Gastroesophageal sphincter (tissue), 4 donors: ENCODE measurements at places on chromosomes 3 and 15.

GRCh38 chr3:149235599-149236424, 14.2 kb upstream of the CP start:
- H3K27ac ChIP-seq, result no peak overlapping the region
- ATAC-seq, result no peak
- H3K4me3 ChIP-seq, result no peak overlapping the region
- H3K36me3 ChIP-seq, result no peaks in the 10 kb centered on the region

GRCh38 chr3:66372681-66373350, 128.0 kb downstream of the LRIG1 start:
- no peak overlapping the region for H3K4me3 ChIP-seq
- H3K27ac ChIP-seq, result no peak overlapping the region
- no peaks in the 10 kb centered on the region for H3K27me3 ChIP-seq
- no peak for ATAC-seq
- no peaks in the 10 kb centered on the region for H3K36me3 ChIP-seq

DNA sequence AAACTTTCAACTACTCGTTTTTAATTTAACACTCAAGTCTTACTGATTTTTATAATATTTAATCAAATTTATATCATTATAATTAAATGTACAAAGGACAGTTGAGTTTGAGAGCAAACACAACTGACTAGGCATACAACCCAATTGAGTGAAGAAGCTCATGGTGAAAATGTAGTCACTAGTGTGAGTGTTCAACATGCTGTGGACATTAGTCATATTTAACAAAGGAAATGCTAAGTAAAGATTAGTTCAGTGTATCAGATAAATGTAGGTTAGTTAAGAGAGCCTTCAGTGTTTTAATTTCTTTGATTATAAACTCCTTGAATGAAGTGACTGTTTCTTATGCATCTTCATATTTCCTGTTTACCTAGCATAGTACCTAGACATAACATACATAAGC, 444.2 kb upstream of the GOLIM4 start:
- H3K27me3 ChIP-seq, result no peaks in the 10 kb centered on the region
- no peaks in the 10 kb centered on the region for H3K4me1 ChIP-seq
- H3K36me3 ChIP-seq, result no peaks in the 10 kb centered on the region
- ATAC-seq, result no peak
- no peak overlapping the region for H3K27ac ChIP-seq

DNA sequence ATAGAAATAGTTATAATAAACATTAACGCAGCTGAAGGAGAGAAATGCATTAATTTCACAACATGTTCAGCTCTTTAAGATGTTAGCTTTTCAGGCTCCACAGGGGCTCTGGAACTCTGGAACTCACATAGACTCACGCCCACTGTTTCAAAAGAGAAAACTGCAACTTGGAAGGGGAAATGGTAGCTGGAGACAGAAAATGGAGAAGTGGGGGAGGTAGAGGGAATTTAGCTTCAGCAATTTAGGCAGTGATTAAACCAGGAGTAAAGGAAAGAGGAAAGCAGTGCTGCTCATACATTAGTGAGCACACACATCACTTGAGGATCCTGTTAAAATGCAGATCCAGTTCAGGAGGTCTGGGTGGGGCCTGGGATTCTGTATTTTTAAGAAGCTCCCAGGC, 274.8 kb upstream of the TRIM42 start:
- no peak for ATAC-seq
- H3K27ac ChIP-seq, result no peak overlapping the region
- H3K27me3 ChIP-seq, result no peaks in the 10 kb centered on the region
- no peaks in the 10 kb centered on the region for H3K4me1 ChIP-seq

- H3K36me3 ChIP-seq, result no peaks in the 10 kb centered on the region
- H3K4me3 ChIP-seq, result peak overlapping the region; percentile 89
- no peak for ATAC-seq
- peak overlapping the region; percentile 91 for H3K27ac ChIP-seq
- no peaks in the 10 kb centered on the region for H3K27me3 ChIP-seq
These were observed 740 bp upstream of the NSMCE3 start for GRCh38 chr15:29270169-29270955.

- ATAC-seq, result no peak
- H3K4me3 ChIP-seq, result no peak overlapping the region
- no peak overlapping the region for H3K27ac ChIP-seq
- H3K36me3 ChIP-seq, result no peaks in the 10 kb centered on the region
- no peaks in the 10 kb centered on the region for H3K4me1 ChIP-seq
These were observed 26.1 kb downstream of the GRK7 start for GRCh38 chr3:141789281-141789680.

DNA sequence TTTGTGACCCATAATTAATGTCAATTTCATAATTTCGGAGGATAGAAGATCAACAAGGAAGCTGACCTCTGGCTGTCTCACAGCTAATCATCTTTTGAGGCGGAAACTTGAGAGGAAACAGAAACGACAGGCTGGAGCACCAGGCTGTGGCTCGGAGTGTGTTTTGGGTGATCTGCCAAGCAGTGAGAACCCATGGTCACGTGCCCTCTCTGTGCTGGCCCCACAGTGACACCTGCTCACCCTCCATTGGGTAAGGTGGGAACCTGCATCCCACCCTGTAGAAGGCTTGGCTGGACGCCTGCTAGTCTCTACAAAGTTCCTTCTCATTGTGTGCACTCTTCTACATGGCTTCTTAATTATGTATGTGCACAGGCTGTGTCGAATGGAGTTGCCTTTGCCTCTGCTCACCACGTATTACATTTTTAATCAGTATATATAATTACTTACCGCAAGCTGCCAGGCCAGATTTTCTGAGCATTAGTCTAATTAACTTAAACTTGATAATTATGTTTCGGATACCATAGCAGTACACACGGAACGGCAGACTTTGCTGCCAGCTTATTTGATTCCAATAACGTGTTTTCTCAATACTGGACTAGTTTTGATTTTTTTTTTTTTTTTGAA, 719.4 kb upstream of the CFAP20DC start:
- H3K27me3 ChIP-seq, result no peaks in the 10 kb centered on the region
- H3K4me3 ChIP-seq, result no peak overlapping the region
- H3K4me1 ChIP-seq, result no peaks in the 10 kb centered on the region
- ATAC-seq, result no peak

DNA sequence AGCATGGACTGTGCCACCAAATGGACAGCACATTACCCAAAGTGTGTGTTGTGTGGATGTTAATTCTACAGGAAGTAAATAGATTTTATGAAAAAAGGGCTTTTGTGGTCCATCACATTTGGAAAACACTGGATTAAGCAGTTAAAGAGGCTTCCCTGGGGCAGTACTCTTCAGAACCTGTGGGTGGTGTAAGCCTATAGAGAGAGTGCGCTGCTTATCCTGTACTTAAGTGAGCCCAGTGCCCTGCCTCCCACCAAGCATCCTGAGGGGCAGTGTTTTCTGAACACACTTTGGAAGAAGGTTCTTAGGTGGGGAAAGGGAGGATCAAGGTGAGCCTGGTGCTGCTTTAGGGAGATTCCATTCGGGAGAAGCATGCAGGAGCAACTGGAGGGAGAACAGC, 10.9 kb downstream of the TTLL3 start:
- no peak overlapping the region for H3K27ac ChIP-seq
- no peaks in the 10 kb centered on the region for H3K27me3 ChIP-seq
- H3K36me3 ChIP-seq, result peaks cover 25% of the 10 kb centered on the region
- H3K4me1 ChIP-seq, result no peaks in the 10 kb centered on the region

DNA sequence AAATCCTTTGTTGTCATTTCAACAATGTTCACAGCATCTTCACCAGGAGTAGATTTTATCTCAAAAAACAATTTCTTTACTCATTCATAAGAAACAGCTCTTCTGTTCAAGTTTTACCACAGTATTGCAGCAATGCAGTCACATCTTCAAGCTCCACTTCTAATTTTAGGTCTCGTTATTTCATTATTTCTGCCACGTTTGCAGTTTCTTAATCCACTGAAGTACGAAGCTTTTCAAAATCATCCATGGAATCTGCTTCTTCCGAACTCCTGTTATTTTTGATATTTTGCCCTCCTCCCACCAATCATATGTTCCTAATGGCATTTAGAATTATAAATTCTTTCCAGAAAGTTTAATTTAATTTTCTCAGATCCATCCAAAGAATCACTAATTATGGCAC, 12.6 kb upstream of the OR5K1 start:
- H3K4me3 ChIP-seq, result no peak overlapping the region
- no peaks in the 10 kb centered on the region for H3K27me3 ChIP-seq
- no peaks in the 10 kb centered on the region for H3K4me1 ChIP-seq
- no peaks in the 10 kb centered on the region for H3K36me3 ChIP-seq
- no peak for ATAC-seq
- H3K27ac ChIP-seq, result no peak overlapping the region

DNA sequence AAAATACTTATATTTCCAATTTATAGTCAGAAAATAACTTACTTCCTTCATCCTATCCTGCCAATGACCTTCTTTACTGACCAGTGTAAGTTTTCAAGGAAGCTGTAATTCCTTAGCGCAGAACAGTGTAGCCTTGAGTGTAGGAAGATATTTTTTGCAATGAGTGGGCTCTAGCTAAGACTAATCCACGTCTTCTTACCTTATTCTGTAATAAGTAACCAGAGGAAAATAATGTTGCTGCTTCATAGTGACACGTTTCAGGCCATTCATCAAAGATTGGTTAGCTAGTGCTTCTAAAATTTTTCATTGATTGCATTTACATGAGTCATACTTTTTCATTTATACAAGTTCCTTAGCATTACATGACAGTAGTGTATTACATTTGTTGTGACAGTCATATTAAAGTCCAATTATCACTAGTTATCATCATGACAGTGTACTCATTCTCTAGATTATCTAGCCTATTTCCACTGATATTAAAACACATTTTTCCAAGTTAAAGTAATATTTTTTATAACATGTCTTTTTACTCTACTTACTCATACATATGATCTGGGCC, 403.8 kb upstream of the EPHA3 start:
- no peak for ATAC-seq
- no peaks in the 10 kb centered on the region for H3K36me3 ChIP-seq
- H3K4me1 ChIP-seq, result no peaks in the 10 kb centered on the region
- H3K27ac ChIP-seq, result no peak overlapping the region

DNA sequence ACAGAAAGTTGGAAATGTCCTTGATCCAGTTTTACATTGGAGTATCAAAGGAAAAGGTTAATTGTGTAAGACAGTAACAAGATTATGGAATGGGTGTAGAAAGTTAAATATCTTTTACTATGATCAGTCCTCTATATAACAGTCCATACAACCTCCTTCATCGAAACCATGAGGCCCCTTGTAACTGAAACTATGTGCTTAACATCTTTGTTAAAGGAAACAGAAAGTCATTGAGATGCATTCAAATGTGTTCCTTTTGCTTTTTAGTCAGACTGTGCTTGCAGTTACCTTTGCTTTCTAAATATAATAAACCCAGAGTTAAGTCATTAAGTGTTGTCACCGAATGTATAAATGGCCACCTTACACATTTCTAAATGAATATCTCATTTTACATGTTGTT, 1298.5 kb downstream of the ROBO2 start:
- ATAC-seq, result no peak
- H3K27ac ChIP-seq, result no peak overlapping the region
- no peak overlapping the region for H3K4me3 ChIP-seq
- no peaks in the 10 kb centered on the region for H3K27me3 ChIP-seq
- no peaks in the 10 kb centered on the region for H3K36me3 ChIP-seq

DNA sequence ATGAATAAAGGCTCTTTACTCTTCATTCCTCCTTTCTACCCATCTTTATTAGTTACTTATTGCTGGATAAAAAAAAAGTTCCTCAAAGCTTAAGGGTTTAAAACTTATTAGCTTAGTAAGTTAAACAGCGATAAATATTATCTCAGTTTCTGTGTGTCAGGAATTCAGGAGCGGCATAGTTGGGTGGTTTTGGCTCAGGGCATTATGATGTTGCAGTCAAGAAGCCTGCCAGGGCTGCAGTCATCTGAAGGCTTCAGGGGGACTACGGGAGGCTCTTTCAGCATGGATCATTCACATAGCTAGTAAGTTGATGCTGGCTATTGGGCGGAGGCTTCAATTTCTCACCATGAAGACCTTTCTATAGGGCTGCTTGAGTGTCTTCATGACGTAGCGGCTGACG, 1.9 kb upstream of the DLG1 start:
- ATAC-seq, result no peak
- H3K4me3 ChIP-seq, result no peak overlapping the region
- no peak overlapping the region for H3K27ac ChIP-seq
- no peaks in the 10 kb centered on the region for H3K27me3 ChIP-seq
- H3K36me3 ChIP-seq, result no peaks in the 10 kb centered on the region

GRCh38 chr3:149245738-149246451, 24.3 kb upstream of the CP start:
- ATAC-seq, result peak; percentile 73
- peaks cover 4% of the 10 kb centered on the region for H3K4me1 ChIP-seq
- no peaks in the 10 kb centered on the region for H3K27me3 ChIP-seq
- no peak overlapping the region for H3K4me3 ChIP-seq

DNA sequence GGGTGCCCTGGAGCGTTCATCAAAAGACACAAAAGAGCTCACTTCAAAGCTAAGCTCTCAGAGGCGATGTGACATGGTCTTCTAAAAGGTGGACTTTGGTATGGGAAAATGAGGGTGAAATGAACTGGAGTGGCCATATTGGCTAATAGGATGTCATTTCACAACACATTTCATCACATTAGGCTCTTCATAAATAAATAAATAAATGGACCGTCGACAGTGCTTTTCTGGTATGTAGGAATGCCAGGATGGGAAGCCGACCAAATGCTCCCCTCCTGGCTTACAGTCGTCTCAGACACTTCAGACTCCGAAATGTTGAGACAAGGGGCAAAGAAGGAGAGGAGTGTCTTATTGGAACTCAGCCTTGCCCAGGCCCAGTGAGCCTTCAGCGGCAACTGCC, 383.0 kb downstream of the NTRK3 start:
- no peak for ATAC-seq
- H3K36me3 ChIP-seq, result no peaks in the 10 kb centered on the region
- no peak overlapping the region for H3K4me3 ChIP-seq
- H3K27me3 ChIP-seq, result no peaks in the 10 kb centered on the region
- H3K27ac ChIP-seq, result no peak overlapping the region

DNA sequence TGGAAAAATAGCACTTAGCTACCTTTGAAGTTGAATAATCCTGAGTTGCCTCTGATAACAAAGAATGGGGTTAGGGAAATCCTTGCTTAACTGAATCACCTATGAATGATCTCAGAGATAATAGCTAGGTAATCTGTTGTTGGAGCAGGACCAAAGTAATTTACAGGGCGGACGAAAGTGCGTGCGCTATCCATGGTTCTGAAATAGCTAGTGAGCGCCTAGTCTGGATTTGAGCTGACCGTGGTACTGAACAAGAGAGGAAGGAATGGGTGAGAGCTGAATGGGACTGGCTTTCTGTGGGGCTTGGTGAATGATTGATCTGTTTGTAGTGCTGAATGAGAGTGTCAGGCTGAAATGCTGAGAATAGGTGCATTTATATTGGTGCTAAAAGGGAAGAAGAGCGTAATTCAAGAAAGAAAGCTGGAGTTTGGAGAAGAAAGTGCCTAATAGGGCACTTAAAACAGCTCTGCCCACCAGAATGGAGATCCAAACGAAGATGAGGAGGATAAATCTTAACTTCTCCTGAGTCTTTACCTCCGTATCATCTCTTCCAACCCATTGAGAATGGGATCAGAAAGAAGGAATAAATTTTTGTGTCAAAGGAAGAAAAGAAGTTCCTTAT, 10.1 kb downstream of the SCN10A start:
- no peaks in the 10 kb centered on the region for H3K36me3 ChIP-seq
- H3K4me3 ChIP-seq, result no peak overlapping the region
- no peaks in the 10 kb centered on the region for H3K27me3 ChIP-seq
- no peak for ATAC-seq

GRCh38 chr3:140529558-140529957, 148.3 kb upstream of the TRIM42 start:
- no peaks in the 10 kb centered on the region for H3K4me1 ChIP-seq
- no peaks in the 10 kb centered on the region for H3K36me3 ChIP-seq
- no peaks in the 10 kb centered on the region for H3K27me3 ChIP-seq
- no peak overlapping the region for H3K4me3 ChIP-seq
